WTC11 (cell line): ENCODE measurements at places on chromosomes 1 and 21.

GRCh38 chr1:14794906-14795305 is 196.4 kb downstream of the KAZN start:
- no peak for DNase-seq

- DNase-seq = no peak
Observed at GRCh38 chr1:178263341-178263740, 169.4 kb downstream of the RASAL2 start.

DNA sequence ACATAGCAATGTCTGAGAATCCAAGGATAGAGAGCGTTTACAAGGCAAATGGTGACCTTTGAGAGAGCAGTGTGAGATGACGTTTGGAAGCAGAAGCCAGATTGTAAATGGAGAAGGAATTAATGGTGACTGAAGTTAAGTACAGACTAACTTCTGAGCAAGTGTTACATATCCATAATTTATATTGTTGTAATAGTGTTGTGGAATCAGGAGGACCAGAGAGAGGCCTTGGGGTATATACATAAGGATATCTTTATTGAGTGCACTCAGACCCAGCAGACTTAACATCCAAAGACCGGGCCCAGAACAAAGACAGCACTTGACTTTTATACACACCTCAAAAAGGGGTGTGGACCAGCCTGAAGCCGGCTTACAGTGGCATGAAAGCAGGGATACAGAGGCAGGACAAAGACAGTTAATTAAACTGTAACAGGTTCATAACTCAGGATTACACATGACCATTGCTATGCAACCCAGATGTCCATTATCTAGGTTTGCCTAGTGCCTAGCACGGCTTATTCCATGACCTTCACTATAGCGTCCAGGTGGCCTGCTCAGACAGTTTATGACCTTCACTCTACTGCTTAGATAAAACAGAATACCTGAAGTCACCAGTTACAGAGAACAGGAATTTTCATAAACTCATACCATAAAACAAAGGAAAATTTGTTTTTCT is 2.7 kb upstream of the MGST3 start:
- no peak for DNase-seq

DNA sequence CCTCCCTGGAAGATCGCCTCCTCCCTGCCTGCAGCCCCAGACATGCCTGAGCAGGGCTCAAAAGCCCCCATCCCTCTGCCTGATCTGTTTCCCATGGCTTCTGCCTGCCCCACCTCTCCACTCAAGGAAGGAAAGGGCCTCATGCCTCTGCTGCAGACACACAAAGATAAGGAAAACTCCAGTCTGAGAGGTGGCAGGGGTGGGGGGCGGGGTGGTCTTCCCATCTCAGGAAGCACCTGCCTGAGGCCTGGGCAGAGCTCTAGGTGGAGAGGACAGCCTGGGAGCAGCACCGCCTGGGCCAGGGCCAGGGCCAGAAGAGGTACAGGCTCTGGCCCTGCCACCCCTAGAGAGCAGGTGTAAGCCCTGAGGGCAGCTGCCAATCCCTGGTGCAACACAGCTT is 4.1 kb upstream of the GJB3 start:
- no peak for DNase-seq

DNA sequence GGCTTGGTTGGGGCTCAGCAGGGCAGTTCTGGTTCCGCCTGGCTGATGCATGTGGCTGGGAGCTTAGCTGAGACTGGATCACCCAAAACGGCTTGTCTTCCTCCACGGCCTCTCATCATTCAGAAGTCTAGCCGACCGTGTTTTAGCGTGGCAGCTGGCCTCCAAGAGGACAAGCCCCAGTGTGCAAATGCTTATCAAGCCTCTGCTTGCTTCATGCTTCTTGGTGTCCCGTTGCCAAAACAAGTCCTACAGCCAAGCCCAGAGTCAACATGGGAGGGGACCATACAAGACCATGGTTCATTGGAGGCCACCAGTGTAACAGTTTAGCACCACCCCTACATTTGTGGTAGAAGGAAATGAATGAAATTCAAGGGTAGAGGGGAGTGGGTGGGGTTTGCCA is 10.5 kb upstream of the KDF1 start:
- no peak for DNase-seq

DNA sequence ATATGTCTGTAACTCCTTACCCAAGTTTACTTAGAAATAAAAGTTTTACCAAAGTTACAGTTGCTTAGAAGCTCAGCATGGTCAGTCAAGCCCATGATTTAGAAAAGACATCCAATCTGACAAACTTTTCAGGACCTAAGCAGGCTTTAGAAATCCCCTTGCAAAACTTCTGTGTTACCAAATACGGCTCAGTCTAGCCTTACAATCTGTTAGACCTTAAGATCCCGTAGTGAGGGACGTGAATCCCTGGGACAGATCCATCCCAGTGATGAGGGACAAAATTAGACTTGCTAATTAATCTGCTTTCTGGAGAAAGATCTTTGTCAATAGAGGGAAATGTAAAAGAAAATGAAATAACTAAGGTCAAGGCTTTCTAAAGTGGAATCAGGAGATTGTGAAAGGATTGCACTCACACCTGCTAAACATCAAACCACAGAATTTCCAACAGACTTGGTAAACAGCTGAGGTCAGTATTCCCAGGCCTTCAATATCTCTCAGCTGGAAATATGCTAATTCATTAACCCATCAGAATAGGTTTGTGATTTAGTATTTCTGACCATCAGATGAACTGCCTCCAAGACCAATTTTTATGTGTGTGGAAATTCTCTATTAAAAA is 375.3 kb downstream of the DUSP10 start:
- DNase-seq = no peak
